ENCODE measurements at places on chromosomes 1 and 21. TPM values are rescaled to one million over a fixed set of nuclear protein-coding genes. Genes with fewer than 3 reads are reported as not detected.
A peak's percentile ranks its signal among the peaks of the same experiment; 100 is the strongest.

The CD34 gene
- total RNA-seq, result not detected

The LINGO4 gene
- not detected for total RNA-seq

The IGSF9 gene
- total RNA-seq, result not detected

The UTP11 gene
- total RNA-seq, result 41.8 TPM

The TMEM200B gene
- not detected for total RNA-seq

The ODF2L gene
- 17.1 TPM for total RNA-seq

The SPOCD1 gene
- total RNA-seq, result 0.56 TPM

The OLIG2 gene
- total RNA-seq, result not detected

The COL9A2 gene
- 48.8 TPM for total RNA-seq

DNA sequence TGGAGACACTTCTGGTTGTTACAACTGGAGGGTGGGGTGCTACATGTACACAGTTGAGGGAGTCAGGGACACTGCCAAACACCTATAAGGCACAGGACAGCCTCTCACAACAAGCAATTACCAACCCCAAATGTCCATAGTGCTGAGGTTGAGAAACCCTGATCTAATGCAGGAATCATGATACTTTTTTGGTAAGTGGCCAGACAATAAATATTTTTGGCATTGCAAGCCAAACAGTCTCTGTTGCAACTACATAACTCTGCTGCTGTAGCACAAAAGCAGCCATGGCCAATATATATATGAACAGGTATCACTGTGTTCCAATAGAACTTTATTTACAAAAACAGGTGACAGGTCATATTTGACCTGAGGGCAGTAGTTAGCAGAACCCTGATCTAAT lies 177.5 kb downstream of the ASTN1 start:
- DNase-seq, result no peak
- H3K36me3 ChIP-seq, result no peaks in the 10 kb centered on the region
- H3K27ac ChIP-seq, result no peak overlapping the region
- H3K27me3 ChIP-seq, result no peaks in the 10 kb centered on the region
- H3K4me1 ChIP-seq, result no peaks in the 10 kb centered on the region

DNA sequence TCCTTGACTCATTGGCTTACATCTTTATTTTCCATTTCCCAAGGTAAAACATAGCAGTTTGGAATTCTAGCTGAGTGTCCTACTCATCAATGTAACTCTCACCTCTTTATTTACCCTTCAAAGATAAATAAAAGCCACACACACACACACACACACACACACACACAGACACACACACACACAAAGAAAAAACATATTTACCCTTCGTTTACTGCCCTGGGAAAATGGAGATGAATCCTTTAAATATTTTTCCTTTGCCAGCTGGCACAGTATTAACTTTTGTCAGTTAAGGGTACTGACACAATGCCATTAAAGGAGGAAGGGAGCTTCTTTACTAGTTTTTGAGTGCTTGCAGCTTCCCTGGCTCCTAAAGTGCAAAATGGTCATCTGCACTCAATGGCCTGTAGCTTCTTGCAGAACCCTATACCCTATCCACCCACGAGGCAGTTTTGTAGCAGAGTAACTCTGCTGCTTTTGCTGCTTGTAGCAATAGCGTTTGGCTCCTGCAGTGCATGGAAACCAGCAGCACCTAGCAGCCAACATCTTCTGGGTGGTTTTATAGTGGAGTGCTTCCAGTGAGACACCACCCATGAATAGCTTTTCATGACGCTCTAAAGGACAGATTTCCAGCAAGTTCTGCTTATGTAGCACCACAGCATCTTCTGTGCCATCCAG lies 103.7 kb downstream of the HS2ST1 start:
- H3K36me3 ChIP-seq, result no peaks in the 10 kb centered on the region
- no peaks in the 10 kb centered on the region for H3K27me3 ChIP-seq
- H3K27ac ChIP-seq, result no peak overlapping the region
- DNase-seq, result no peak
- no peak overlapping the region for H3K4me3 ChIP-seq
- H3K4me1 ChIP-seq, result no peaks in the 10 kb centered on the region

DNA sequence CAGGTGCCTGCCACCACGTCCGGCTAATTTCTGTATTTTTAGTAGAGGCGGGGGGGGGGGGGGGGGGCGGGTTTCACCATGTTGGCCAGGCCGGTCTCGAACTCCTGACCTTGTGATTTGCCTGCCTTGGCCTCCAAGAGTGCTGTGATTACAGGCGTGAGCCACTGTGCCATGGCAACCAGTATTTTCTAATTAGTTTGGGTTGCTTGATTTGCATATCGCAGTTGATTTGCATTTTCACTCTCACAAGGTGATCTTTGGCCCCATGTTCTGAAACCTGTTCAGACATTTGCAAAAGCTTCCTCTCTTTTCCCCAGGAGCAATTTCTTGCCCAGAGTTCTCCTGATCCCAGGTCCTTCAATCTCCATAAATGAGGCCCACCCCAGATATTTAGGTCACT lies 1.7 kb downstream of the TOR3A start:
- peak; percentile 58 for DNase-seq
- H3K36me3 ChIP-seq, result peaks cover 11% of the 10 kb centered on the region
- H3K27ac ChIP-seq, result peak overlapping the region; percentile 96
- peaks cover 30% of the 10 kb centered on the region for H3K4me1 ChIP-seq
- peak overlapping the region; percentile 95 for H3K4me3 ChIP-seq

- no peak overlapping the region for H3K27ac ChIP-seq
- H3K36me3 ChIP-seq, result no peaks in the 10 kb centered on the region
- no peaks in the 10 kb centered on the region for H3K27me3 ChIP-seq
- H3K4me3 ChIP-seq, result no peak overlapping the region
These were observed 344.6 kb downstream of the LMO4 start for GRCh38 chr1:87673309-87673708.

DNA sequence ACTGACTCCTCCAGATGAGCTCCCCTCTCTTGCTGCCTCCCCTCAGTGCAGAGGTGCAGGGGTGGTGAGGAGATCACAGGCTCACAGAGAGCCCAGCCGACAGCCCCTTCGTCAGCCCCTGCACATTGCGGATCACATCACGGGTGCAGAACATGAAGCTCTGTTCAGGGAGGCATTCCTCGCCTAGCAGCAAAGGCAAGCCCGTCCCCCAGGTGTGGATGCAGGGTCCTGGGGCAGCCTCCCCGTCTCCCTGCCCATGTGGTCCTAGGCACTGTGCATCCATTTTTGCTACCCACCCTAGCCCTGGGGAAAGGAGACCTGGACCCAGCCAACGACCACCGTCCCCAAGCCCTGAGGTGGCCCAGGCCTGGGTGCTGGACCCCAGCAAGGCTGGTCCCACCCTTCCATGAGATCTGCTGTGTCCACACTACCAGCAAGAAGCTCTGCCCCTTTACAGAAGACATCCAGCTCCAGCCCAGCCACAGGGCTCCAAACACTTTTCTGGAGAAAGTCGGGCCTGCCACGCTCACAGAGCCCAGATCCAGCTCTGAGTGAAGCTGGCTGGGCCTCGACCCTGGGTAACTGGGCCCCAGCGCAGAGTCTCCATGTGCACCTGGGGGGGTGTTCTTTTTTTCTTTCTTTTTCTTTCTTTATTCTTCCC lies 248.7 kb downstream of the NPHP4 start:
- no peaks in the 10 kb centered on the region for H3K4me1 ChIP-seq
- no peak overlapping the region for H3K27ac ChIP-seq
- no peak for DNase-seq
- no peak overlapping the region for H3K4me3 ChIP-seq
- H3K36me3 ChIP-seq, result no peaks in the 10 kb centered on the region

- no peak for DNase-seq
- no peaks in the 10 kb centered on the region for H3K4me1 ChIP-seq
- H3K4me3 ChIP-seq, result no peak overlapping the region
- peaks cover 2% of the 10 kb centered on the region for H3K27me3 ChIP-seq
These were observed 35.4 kb upstream of the SCMH1 start for GRCh38 chr1:41277371-41277975.

- no peaks in the 10 kb centered on the region for H3K27me3 ChIP-seq
- DNase-seq, result no peak
- no peak within 1 kb of the TSS for H3K27ac ChIP-seq
- no peak within 1 kb of the TSS for H3K4me3 ChIP-seq
- H3K4me1 ChIP-seq, result no peaks in the 10 kb centered on the region
- H3K36me3 ChIP-seq, result no peaks in the 10 kb centered on the region
These were observed at the start of gene OR2T6 for GRCh38 chr1:248375446-248375845. Gene OR2T6 (plus strand): TSS chr1:248375746. CDS start chr1:248387609, 11,863 bp downstream.

DNA sequence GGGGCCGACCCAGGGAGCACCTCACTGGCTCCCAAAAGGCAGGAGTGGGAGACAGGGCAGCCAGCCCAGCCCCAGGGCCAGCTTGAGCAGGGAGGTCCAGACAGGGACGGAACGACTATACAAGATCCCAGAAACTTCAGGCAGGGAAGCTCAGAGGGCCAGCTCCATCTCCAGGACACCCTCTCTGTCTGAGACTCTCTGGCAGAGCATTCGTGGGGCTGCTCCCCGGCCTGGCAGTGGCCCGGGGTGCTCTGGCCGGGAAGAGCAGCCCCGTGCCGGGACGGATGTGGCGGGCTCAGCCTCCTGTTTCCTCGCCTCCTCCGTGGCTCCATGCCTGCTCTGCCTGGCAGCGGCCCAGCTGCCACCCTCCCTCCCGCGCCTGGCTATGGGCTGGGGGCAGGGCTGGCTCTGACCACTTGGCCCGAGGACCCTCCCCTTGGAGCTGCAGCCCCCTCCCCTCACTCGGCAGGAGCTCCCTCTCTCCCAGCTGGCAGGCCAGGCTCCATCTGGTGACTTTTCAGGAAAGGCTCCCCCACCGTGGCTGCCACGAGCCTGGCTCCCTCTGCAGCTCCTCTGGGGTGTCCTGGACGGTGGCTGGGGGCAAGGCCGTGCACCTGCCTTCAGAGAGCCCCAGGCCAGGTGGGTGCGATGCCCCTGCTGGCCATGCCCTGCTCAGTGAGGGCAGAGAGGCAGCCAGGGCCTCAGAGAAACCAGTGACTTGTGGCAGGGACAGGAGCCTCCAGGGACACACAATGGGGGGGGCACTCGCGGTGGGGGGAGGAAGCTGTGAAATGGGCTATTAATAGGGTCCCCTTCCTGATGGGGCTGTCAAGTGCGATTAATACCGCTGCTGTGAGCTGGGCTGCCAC lies 5.6 kb upstream of the PLCH2 start:
- no peaks in the 10 kb centered on the region for H3K27me3 ChIP-seq
- no peak overlapping the region for H3K4me3 ChIP-seq
- no peaks in the 10 kb centered on the region for H3K36me3 ChIP-seq
- no peaks in the 10 kb centered on the region for H3K4me1 ChIP-seq
- no peak for DNase-seq

GRCh38 chr1:87795615-87796337 lies 467.1 kb downstream of the LMO4 start:
- H3K4me1 ChIP-seq, result no peaks in the 10 kb centered on the region
- no peak for DNase-seq
- no peaks in the 10 kb centered on the region for H3K36me3 ChIP-seq
- H3K27ac ChIP-seq, result no peak overlapping the region
- no peaks in the 10 kb centered on the region for H3K27me3 ChIP-seq
- no peak overlapping the region for H3K4me3 ChIP-seq

- H3K27me3 ChIP-seq, result no peaks in the 10 kb centered on the region
- no peak for DNase-seq
- H3K4me3 ChIP-seq, result no peak overlapping the region
- no peaks in the 10 kb centered on the region for H3K4me1 ChIP-seq
- no peaks in the 10 kb centered on the region for H3K36me3 ChIP-seq
These were observed 300.4 kb upstream of the RUNX1 start for GRCh38 chr21:35349376-35350080.

- H3K4me1 ChIP-seq, result no peaks in the 10 kb centered on the region
- H3K27me3 ChIP-seq, result no peaks in the 10 kb centered on the region
- H3K36me3 ChIP-seq, result no peaks in the 10 kb centered on the region
- no peak for DNase-seq
These were observed 300.3 kb downstream of the ZP4 start for GRCh38 chr1:237590386-237590785.

DNA sequence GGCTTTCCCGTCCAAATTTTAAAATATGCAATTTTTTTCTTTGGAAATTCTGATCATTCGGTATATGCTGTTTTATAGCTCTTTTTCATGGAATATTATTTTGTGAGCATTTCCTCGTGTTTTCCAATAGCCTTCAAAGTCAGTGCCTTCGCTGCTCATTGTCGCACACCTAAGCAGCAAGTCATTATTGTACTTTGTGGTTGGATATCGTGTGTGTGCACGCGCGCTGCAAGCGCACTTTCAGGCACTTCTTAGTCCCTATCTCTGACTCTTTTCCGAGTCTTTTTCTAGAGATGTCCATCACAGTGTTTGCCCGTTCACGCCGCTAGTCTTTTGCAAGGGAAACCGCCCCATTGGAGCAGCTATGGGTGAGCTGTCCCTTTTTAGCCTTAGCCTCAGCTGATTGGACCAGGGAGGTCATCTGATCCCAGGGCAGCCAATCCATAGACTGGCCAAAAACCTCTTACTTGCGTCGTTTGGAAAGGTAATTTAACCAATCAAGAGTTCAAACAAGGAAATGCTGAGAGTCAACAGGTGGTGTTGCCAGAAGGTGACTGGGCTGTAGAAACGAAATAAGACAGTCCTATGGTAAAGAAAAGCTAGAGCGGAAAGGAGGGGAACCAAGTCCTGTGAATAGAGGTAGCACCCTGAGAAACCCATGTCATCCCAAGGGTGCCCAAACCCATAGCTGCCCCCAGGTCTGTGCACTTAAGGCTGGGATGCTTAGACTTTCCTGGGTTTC lies 710 bp upstream of the HYI start:
- H3K4me3 ChIP-seq, result peak overlapping the region; percentile 74
- DNase-seq, result peak; percentile 74
- peaks cover 7% of the 10 kb centered on the region for H3K4me1 ChIP-seq
- no peaks in the 10 kb centered on the region for H3K27me3 ChIP-seq
- H3K36me3 ChIP-seq, result peaks cover 12% of the 10 kb centered on the region
- peak overlapping the region; percentile 61 for H3K27ac ChIP-seq

GRCh38 chr1:229786974-229787610 lies 161.0 kb downstream of the URB2 start:
- H3K4me1 ChIP-seq, result no peaks in the 10 kb centered on the region
- no peak overlapping the region for H3K4me3 ChIP-seq

GRCh38 chr1:236281198-236281653 lies 532 bp downstream of the ERO1B start:
- H3K4me3 ChIP-seq, result peak overlapping the region; percentile 85
- no peaks in the 10 kb centered on the region for H3K27me3 ChIP-seq
- peaks cover 33% of the 10 kb centered on the region for H3K4me1 ChIP-seq
- no peaks in the 10 kb centered on the region for H3K36me3 ChIP-seq

DNA sequence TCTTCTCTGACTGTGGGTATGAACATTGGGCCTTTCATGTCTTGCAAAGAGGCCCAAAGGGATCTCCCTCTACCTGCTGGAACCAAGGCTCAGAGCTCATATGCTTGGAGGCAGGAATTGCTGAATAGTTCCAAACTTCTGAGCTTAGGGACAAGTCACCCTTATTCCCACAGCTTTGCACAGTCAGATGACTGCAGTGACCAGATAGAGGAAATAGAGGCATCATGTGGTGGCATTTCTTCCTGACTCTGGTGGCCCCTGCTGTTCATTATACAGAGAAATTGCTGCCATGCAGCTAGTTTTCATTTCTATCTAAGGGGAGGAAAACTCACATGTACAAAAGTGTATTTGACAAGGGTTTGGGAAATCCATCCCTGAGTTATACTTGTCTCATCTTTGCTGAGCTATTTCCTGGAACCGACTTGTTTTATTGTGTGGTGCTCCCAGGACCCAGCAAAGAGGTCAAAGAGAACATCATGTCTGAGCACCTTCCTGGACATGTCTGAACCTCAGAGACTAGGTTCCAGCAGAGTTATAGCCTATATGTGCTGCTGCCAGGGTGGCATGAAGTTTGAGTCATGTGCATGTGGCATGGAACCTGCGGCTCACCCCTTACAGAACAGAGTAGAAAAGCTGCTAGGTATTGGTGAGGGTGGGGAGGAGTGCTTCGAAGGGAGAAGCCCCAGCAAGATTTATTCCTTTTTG lies 131.2 kb downstream of the PIK3R3 start:
- H3K4me1 ChIP-seq, result no peaks in the 10 kb centered on the region
- no peak overlapping the region for H3K27ac ChIP-seq
- H3K27me3 ChIP-seq, result no peaks in the 10 kb centered on the region
- no peak for DNase-seq

Data from GM12878 (cell line).